ENCODE measurements at places on chromosomes 5 and 9.

DNA sequence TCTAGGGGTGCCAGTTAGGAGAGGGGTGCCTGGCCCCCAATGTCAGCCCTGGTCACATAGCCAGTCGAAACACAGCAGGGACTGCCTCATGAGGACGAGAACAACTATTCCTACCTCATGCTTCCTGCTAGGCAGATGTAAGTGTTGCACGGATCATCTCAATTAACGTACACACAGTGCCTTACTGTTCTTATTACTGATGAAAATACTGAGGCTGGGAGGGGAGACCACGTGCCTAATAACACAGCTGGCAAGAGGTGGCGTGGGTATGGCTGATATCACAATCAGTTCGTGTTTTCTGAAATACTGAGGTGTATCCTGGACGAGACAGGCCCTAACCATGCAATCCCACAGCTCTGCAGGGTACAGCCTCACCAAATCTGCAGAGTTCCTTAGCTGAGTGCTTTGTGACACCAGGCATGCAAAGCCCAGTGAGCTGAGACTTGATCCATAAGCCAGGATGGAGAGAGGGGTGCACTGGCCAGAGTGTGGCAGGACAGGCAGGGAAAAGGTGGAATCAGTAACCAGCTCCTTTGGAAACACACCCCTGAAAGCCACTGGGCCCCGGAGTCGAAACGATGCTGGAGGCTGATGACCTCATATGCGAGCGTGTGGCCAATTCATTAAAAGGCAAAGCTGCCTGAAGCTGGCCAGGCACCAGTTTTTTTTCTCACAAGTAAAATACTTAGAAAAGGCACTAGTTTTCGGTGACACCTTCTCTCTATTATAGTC, 63.9 kb downstream of the PRRT1B start:
- DNase-seq, result no peak

GRCh38 chr9:115640887-115641286, 512.7 kb upstream of the PAPPA start:
- no peak for DNase-seq

DNA sequence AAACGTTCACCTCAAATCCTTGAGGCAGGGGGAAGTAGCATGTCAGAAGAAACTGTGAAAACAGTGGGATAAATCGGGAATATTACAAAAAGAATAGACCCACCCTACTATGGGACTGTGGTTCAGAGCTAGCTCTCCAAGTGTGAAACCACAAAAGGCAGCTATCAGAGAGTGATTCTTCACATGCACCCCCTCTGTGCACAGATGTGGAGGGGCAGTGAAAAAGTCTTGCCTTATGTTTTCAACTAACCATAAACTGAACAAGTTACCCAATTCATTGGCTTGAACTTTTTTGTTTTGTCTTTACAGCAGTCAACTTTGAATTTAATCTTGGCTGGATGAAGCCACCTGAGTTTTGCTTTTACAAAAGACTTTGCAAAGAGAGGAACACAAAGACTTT, 98.8 kb upstream of the NR4A3 start:
- DNase-seq, result no peak

DNA sequence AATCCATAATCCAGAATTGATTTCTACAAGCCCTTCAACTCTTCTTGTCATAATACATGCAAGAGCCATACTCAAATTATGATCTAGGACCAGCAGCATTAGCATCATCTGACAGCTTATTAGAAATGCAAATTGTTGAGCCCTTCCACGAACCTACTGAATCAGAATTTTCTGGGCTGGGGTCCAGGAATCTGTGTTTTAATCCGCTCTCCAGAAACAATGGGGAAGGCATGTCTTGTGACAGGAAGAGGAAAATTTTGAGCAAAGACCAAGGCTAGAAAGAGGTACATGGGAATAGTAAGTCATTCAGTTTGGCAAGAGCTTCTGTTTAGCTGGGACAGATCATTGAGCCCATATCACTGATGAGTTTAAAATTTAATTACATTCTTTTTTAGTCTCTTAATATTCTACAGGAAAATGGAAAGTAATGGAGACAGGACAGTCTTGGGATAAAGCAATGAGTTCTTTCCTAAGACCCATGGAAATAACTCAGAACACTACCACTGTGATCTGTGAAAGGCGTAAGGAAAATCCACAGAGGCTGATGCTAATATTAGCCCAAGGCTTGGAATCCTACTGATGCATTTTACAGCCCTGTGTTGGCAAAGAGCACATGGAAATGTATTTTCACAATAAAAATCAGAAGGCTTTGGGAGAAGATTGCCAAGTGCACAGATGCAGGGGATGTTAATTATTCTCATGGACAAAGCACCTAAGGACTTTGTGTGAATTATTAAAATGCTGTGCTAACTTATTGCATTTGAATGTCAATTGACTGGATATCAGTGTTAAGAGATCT, 73.7 kb upstream of the STK32A start:
- no peak for DNase-seq

GRCh38 chr5:147461915-147462314, 48.0 kb downstream of the DPYSL3 start:
- no peak for DNase-seq

GRCh38 chr5:16903480-16904300, 32.4 kb downstream of the MYO10 start:
- DNase-seq, result no peak

- no peak for DNase-seq
Measured at GRCh38 chr5:2492476-2492875, 259.0 kb downstream of the IRX2 start.

- DNase-seq, result no peak
Measured at GRCh38 chr9:19378164-19378563, 1.9 kb downstream of the RPS6 start.

- DNase-seq, result peak; percentile 65
Measured at GRCh38 chr9:130453487-130453886, 8.7 kb downstream of the ASS1 start.

GRCh38 chr5:108728566-108729241, 19.0 kb upstream of the FER start:
- no peak for DNase-seq

- DNase-seq, result no peak
Measured at GRCh38 chr5:161306351-161306995, 240.1 kb downstream of the GABRB2 start.

GRCh38 chr9:13282998-13283397, 3.5 kb upstream of the MPDZ start:
- DNase-seq, result no peak

DNA sequence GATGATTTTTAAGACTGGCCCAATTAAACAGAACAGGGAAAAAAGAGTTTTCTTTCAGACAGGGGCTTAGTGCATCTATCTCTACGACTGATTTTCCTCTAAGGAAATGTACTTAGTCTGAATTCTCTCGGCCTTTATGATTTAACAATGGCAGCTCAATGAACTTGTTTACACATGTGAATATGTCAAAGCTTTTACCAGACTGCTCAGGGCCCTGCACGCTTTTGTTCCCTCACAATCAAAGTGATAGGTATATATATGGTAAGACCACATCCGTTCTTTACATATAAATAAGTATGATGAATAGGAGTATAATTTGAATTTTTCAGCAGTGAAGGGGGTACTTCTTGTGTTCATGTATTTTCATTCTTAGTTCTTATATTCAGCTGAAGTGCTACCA, 27.6 kb downstream of the LEAP2 start:
- DNase-seq, result no peak

- peak; percentile 63 for DNase-seq
Measured at GRCh38 chr9:88106492-88106891, 31.8 kb downstream of the SPATA31C2 start.

GRCh38 chr5:121105921-121106320, 641.8 kb downstream of the PRR16 start:
- no peak for DNase-seq

Data from left colon (tissue), 2 donors.